NCI-H446 (cell line): ENCODE measurements at places on chromosomes 7 and 10.

DNA sequence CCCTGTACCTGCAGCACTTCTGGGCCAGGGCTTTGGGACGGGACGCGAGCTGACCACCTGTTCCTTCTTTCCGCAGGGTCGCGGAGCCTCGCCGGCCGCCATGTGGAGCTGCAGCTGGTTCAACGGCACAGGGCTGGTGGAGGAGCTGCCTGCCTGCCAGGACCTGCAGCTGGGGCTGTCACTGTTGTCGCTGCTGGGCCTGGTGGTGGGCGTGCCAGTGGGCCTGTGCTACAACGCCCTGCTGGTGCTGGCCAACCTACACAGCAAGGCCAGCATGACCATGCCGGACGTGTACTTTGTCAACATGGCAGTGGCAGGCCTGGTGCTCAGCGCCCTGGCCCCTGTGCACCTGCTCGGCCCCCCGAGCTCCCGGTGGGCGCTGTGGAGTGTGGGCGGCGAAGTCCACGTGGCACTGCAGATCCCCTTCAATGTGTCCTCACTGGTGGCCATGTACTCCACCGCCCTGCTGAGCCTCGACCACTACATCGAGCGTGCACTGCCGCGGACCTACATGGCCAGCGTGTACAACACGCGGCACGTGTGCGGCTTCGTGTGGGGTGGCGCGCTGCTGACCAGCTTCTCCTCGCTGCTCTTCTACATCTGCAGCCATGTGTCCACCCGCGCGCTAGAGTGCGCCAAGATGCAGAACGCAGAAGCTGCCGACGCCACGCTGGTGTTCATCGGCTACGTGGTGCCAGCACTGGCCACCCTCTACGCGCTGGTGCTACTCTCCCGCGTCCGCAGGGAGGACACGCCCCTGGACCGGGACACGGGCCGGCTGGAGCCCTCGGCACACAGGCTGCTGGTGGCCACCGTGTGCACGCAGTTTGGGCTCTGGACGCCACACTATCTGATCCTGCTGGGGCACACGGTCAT is 13.3 kb downstream of the GPR146 start:
- DNase-seq, result no peak

DNA sequence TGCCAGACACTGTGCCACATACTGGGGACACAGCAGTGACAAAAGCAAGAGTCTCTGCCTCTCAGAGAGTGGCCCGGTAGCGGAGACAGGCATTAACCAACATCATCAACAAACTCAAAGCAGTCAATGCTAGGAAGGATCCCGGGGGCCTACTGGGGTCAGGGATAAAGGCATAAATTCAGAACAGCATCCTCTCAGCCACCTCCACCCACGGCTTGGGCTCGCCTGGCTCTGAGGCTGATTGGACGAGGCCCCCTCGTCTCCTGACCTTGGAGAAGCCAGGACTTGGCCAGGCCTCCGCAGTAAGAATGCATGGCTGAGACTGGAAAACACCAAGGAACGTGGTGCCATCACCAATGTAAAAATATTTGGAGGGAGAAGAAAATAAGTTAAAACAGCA is 102.1 kb downstream of the ARHGAP22 start:
- DNase-seq, result no peak

- DNase-seq, result no peak
Observed at GRCh38 chr10:89523274-89523673, 12.1 kb downstream of the SLC16A12 start.

DNA sequence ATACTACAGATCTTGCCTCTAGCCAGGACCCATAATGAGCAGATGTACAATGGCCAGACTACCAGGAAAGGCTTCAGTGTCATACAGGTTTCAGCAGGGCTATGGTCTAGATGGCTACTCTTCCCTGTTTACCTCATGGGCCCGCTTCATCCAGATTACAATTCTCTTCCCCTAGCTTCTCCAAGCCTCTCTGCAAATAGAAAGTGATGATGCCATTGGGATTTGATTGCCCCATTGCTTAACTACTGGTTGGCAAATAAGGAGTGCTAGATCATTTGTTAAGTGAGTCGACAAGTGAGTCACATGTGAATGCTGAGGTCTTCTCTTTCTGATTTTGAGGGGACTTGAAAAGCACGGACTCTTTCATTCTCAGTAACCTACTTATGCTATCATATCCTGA is 361.5 kb upstream of the LRRTM3 start:
- DNase-seq, result no peak

- no peak for DNase-seq
Observed at GRCh38 chr10:124242365-124242764, 149.0 kb upstream of the CHST15 start.

DNA sequence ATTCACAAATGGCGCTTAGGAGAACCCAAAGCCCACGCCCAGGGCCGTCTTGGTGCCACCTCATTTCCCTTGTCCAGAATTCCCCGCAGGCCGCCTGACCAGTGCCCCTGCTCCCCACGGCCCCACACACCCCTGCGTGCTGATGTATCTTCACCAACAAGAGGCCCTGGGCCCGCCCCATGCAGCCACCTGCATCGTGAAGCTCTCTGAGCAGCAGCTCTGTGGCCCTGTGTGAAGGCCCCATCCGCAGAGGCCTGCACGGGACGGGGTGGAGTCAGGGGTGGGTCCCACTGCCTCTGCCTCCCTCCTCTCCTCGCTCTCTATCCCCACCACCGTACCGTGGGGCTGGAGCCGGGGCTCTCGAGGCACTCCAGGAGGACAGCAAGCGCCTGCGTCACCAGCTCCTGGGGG is 14.7 kb downstream of the BRAT1 start:
- no peak for DNase-seq

GRCh38 chr10:115992236-115992986 is 280.6 kb downstream of the GFRA1 start:
- DNase-seq, result no peak

DNA sequence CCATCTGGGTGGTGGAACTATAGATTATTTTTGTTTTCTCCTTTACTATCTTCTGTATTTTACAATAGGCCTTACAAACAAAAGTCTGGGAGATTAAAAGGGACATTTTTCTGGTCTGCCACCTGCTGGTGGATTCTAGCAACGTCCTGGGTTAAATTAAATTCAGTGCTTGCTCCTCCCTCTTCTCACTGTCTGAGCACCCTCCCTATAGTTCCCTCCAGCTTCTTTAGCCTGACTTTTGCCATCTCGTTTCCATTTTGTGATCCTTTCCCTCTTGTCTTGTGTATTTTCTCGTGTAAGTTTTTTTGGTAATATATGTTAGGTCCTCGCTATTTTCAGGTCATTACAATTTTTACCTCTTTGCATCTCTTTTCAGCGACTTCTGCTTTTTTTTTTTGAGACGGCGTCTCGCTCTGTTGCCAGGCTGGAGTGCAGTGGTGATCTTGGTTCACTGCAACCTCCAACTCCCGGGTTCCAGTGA is 16.1 kb downstream of the ANKRD16 start:
- DNase-seq, result peak; percentile 42

GRCh38 chr7:119392-120163 is 72.8 kb upstream of the FAM20C start:
- no peak for DNase-seq

DNA sequence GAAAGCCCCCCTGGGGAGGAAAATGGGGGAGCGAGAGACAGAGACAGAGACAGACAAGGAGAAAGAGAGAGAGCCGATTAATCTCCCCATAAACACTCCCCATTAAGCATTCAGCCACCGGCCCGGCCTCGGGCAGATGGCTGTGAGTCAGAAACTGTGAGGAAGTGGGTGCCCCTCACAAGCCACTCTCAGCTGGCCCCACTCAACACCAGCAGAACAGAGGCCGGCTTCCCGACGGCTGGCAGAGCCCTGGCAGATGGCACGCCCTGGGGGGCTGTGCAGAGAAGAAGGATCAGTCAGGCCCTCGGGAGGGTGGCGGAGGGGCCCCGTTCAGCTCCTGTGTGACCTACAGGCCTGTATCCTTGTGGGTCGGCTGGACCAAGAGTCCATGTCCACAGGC is 41.2 kb downstream of the CAMK2B start:
- DNase-seq, result no peak

GRCh38 chr7:130286881-130287280 is 6.1 kb upstream of the CPA4 start:
- no peak for DNase-seq

DNA sequence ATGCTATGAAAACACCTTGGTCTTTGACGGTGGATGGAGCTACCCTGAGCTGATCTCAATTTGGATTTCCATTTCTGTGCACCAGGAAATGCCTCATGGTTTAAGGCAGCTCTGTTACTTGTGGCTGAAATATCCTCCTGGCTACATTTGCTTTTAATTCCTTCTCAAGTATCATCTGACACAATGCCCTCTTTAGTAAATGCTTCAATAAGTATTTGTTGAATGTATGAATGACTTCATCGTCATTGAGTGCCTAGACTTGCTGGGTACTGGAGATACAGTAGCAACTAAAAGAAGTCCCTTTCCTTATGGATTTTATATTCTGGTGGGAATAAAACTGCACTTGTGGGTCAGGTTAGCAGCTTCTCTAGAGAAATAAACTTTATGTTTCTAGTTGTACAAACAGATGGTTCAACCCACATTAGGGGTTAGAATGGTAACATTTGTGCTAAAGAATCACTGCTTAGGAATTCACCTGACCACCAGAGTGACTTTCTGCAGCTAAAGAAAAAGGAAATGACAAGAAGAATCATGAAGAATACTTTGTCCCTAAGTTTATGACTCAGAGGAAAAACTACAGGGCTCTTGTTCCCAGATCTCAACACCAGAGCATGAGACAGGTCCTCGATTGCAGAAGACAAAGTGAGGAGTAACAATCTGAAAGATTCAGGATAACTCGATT is 21.8 kb upstream of the SMNDC1 start:
- no peak for DNase-seq

DNA sequence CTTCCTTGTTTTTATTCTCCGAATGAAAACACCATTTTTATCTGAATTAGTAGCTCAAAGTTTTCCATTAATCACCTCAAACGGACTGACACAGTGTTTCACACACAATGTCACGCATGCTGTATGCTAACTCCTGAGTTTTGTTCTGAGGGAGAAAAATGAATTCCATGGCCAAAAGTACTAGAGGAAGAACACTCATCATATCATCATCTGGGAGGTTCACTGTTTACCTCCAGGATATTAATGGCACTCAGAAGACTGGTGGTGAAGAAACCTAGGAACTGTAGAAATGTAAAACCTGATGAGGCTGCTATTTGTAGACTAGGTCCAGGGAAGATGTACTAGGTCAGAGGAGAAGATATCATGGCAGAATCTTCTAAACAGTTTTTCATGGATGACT is 395.6 kb upstream of the ETV1 start:
- no peak for DNase-seq

DNA sequence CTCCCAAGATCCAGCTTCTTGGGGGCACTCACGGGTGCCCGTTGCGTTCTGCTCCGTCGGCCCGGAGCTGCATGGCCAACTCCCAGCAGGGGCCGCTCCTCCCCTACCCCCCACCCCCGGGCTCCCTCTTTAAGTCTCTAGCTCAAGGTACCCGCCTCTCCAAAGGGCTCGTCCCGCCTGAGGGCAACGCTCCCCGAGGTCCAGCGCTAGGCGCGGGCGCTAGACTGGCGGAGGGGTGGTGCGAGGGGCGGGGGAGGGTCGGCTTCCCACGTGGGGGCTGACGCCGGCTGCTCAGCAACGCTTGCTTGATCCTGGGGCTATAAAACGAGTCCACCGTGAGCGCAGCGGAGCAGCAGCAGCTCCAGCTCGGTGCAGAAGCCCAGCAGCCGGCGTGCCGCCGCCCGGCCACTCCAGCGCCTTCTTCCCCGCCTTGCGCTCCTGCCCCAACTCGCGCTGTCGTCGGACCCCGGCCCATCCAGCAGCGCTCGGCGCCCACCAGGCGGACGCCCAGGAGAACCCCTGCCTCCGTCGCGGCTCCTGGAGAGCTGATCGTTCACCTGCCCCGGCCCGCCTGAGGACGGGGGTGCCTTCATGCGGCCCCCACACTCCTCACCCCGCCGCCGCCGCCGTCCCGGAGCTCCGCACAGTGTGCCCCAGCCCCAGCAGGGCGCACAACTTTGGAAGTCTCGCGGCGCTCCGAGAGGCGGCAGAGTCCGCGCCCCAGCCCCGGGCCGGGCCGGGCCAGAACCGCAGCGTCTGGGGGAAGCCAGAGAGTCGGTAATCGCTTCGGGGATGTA is at the start of gene ADRA2A:
Gene ADRA2A, plus strand, starts transcription at position 348 of the 797 bp plus-strand sequence. CDS start 968 bp downstream, outside the sequence.
- DNase-seq, result peak; percentile 57

- DNase-seq, result no peak
Observed at GRCh38 chr10:100020886-100021253, 11.1 kb upstream of the DNMBP start.

DNA sequence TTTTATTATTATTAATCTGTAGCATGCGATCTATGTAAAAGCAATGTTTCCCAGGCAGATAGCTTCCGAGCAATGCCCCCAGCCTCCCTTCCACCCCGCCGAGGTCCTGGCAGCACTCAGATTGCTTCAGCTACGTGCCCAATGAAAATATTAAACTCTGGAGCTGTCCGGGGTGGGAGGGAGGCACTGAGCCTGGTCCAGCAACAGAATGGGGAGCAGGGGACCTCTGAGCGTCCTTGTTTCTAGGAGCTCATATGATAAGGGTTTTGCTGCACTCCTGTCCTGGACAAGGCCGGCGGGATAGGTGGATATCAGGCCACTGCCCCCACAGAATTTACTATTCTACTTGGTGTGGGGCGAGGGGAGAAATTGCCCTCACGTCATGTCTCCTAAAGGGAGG is 44.5 kb upstream of the CDK1 start:
- no peak for DNase-seq

DNA sequence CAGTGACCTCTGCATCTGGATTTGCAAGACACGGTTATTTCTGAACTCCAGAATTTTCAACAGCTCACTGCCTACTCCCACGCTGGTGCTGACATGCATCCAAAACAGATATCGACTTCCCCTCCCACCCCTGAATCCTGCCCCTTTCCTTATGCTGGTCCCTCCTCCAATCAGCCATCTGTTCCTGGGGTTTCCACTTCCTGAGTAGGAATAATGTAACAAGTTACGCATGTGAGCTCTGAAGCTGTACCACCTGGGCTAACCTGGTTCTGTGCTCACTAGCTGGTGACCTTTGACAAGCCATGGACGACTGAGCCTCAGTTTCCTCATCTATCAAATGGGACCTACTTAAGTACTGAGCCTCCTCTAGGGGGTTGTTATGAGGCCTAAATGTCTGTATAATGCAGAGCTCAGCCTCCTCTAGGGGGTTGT is 1.7 kb upstream of the NCAPG2 start:
- no peak for DNase-seq

DNA sequence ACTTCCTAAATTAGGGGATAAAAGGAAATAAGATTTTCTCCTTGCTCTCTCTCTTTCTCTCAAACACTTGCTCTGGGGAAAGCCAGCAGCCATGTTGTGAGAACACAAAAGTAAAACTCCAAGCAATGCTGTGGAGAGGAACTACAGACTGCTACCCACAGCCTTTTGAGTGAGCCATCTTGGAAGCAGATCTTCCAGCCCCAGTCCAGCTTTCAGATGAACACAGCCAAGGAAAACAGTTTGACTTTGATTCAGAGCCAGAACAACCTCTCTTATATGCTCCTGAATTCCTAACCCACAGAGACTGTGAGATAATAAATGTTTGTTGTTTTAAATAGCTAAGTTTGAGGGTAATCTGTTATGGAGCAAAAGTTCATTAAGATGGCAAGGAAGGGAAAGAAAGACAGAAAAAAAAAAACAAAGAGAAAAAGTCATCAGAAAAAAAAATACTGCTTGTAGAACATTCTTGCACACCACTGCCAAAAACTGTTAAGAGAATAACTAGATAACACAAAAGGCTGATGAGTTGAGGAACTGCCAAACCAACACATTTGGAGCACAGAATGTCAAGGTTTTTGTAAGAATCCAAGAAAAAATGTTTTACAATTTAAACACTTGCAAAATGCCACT is 20.9 kb upstream of the PRKAR2B start:
- DNase-seq, result no peak
